Epithelial cell of proximal tubule (primary cell): ENCODE measurements at places on chromosomes 3 and 15. TPM values are rescaled to one million over a fixed set of nuclear protein-coding genes. Genes with fewer than 3 reads are reported as not detected.

DNA sequence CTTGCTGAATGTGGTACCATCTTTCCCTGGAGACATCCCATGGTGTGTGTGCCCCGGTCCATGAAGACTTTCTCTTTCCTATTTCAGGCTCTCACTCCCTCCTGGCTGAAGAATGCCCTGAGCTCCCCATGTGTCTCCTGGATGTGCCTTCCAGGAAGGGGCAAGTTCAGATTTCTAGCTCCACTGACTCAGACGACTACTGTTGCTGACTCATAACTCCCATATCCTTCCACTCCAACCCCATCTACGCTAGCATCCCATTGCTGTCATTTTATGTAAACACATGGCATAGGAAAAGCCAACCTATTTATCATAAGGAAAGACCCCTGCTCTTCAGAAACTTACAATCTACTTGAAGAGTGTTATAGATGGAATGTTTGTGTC lies 95.0 kb downstream of the ADCY5 start:
- DNase-seq: no peak

DNA sequence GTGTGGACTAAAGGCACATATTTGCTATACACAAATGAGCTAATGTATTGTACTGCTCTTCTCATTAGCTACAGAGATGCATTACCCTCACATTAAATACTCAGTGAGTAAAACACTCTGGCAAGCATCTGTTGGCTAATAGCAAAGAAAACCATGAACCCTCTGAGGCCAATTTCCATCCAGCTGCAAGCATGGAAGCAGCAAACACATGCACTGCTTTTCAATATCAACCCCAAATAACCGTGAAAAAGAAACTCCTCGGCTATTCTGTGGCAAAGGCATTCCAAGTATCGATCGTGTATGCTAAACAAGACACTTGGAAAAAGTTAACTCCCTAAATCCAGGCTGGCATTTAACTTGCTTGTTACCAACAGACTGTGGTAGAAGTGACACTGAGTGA lies 67.0 kb downstream of the PEAK1 start:
- no peak for DNase-seq

DNA sequence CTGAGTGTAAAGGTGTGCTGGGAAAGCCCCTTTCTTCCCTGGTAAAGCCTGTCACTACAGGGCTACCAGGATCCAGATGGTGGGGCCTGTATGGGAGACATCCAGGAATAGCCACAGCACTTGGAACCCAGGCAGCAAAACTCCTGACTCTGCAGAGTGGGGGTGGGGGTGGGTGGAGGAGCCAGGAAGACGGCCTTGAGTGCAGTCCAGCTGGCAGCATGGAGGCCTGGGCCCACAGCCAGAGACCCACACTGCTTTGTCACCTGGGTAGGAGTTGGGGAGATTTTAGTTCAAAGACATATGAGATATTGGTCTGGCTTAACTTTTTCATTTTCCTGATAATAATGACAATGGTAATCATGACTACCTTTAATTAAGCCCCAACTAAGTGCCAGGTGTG lies 116.7 kb upstream of the MRPS22 start:
- DNase-seq: no peak

Gene DUOXA2
- not detected in 2 replicates for total RNA-seq
